HT-29 (cell line): ENCODE measurements at places on chromosomes 3 and 15. TPM values are rescaled to one million over a fixed set of nuclear protein-coding genes. Genes with fewer than 3 reads are reported as not detected.

GRCh38 chr15:57675481-57676181, 30.9 kb upstream of the POLR2M start:
- DNase-seq: peak; percentile 82

CHRNA7 gene
- 2.4 and 8.6 TPM in 2 replicates for total RNA-seq

DNA sequence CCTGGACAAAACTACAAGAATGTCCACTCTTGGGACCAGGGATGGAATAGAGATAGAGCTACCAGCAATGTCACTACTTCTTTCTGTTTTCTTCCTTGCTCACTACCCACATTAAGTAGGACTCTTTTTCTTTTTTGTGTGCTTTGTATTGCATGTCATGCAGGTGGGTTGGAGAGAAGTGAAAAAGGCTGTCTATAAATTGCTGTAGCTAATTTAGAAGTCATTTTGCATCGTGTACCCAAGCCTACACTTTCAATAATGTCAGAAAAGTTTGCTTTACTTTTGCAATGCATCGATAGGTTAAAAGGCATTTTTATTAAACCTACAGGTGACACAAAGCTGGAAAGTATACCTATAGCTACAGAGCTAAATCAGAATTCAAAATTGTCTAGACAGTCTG, 58.9 kb downstream of the GTF2E1 start:
- DNase-seq: no peak

DNA sequence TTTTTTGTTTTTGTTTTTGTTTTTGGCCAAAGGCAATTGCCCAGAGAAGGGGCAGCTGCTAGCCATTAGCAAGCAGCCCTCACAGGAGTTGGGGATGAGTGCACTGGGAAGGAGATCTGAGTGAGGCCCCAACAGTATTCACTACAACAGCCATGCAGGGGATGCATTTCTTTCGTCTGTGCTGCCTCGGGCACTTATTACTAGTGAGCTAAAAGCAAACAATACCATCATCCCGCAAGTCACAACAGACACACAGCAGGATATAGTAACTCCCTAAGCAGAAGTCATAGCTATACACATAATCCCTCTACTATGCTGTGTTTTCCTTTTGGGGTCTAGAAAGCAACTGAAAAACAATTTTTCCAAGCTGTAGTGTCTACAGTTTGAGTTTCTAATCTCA, 27.2 kb downstream of the CRTAP start:
- DNase-seq: no peak

DNA sequence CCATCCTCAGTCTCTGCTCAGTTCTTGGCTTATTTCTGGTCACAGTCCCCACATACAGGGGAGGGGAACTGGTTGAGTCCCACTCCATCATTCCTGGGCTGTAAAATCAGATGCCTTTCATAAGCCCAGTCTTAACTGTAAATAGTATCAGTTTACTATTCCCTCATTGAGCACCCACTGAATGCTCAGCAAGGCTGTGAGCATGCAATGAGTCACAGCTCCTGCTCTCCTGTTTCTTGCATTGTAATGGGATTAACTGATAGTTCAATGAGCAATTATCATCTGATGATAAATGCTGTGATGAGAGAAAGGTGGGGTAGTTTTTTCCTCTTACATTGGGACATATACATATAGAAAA, 113.6 kb upstream of the TPM1 start:
- no peak for DNase-seq

TFRC gene
- total RNA-seq: 234 and 253 TPM in 2 replicates

GRCh38 chr3:164233951-164234350, 844.3 kb downstream of the SI start:
- DNase-seq: no peak

ALDH1L1 gene
- total RNA-seq: 4.9 and 7.4 TPM in 2 replicates

DNA sequence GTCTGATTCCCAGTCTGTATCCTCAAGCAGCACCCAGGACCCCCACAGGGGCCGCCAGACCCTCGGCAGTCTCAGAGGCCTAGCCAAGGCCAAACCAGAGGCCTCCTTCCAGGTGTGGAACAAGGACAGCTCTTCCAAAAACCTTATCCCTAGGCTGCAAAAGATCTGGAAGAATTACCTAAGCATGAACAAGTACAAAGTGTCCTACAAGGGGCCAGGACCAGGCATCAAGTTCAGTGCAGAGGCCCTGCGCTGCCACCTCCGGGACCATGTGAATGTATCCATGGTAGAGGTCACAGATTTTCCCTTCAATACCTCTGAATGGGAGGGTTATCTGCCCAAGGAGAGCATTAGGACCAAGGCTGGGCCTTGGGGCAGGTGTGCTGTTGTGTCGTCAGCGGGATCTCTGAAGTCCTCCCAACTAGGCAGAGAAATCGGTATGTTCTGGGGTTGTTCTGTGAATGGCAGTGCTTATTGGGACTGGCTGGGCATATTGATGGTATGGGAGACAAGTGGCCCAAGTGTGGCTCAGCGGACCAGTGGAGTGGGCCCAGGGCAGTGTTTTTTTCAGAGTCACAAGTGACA, 96.3 kb downstream of the RPL39L start:
- no peak for DNase-seq

BRK1 gene
- total RNA-seq: 41.7 and 42.3 TPM in 2 replicates

GRCh38 chr3:166177130-166177529, 339.9 kb upstream of the BCHE start:
- no peak for DNase-seq

H1-8 gene
- not detected in 2 replicates for total RNA-seq

GPR160 gene
- 21.2 and 32.1 TPM in 2 replicates for total RNA-seq

- no peak for DNase-seq
Observed at GRCh38 chr15:29544513-29545128, 275.0 kb upstream of the NSMCE3 start.

DNA sequence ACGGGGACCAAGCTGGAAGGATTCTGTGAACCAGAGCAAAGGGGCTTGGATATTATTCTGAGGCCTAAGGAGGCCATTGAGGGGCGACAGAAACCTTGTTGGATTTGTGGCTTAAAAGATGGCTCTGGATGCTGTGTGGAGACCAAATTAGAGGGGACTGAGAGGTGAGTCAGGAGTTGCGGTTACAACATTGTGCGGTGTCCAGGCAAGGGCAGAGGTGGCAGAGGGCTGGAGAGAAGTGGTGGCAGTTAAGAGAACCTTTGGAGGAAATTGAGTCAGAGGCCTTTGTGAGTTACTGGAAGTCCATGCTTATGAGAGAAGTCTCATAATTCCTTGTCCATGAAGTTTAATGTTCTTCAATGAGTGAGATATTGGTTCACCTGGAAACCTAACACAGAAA, 143.2 kb downstream of the FAM43A start:
- no peak for DNase-seq

GRCh38 chr3:170726976-170727661, 141.2 kb upstream of the SLC7A14 start:
- no peak for DNase-seq

GRCh38 chr3:122342803-122343202, 17.8 kb downstream of the CSTA start:
- DNase-seq: no peak

- DNase-seq: peak; percentile 68
Observed at GRCh38 chr15:74311734-74312444, 55.6 kb downstream of the CYP11A1 start.

DNA sequence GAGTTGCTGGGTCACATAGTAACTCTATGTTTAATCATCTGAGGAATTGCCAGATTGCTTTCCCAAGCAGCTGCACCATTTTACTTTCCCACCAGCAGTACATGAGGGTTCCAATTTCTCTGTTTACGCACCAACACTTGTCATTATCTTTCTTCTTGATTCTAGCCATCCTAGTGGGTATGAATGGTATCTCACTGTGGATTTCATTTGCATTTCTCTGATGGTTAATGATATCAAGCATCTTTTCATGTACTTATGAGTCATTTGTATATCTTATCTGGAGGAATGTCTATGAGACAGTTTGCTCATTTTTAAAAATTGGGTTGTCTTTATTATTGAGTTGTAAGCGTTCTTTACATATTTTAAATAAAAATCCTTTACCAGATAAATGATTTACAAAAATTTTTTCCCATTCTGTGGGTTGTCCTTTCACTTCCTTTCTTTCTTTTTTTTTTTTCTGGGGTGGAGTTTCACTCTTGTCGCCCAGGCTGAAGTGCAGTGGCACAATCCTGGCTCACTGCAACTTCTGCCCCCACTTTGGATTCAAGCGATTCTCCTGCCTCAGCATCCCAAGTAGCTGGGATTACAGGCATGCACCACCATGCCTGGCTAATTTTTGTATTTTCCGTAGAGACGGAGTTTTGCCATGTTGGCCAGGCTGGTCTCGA, 8.9 kb upstream of the SGO1 start:
- DNase-seq: no peak

RFTN1 gene
- not detected in 2 replicates for total RNA-seq

- no peak for DNase-seq
Observed at GRCh38 chr15:31101262-31102038, at the start of gene TRPM1. Gene TRPM1, minus strand, starts transcription at chr15:31101725. Its CDS starts 20,370 bp downstream, at chr15:31081355.
